ELR (cell line): ENCODE measurements at places on chromosomes 6 and 20.

DNA sequence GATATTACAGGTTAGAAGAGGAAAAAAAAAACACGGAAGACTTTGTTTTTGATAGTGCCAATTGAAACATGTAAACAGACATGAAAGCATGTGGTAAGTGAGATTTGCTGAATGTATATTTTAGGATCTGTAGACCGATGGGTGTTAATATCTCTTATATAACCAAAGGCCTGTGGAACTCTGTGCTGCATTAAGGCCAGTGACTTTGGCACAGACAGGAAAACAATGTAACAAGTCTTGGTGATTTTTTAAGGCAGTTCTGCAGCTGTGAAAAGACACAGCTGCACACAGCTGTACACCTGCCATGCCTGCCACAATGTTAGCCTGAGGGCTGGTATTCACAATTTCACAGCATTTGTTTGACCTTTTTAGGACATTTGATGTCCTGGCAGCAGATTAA, 6.1 kb downstream of the SOBP start:
- no peak for DNase-seq

GRCh38 chr6:35605600-35605999, 83.1 kb downstream of the FKBP5 start:
- DNase-seq = peak; percentile 15

DNA sequence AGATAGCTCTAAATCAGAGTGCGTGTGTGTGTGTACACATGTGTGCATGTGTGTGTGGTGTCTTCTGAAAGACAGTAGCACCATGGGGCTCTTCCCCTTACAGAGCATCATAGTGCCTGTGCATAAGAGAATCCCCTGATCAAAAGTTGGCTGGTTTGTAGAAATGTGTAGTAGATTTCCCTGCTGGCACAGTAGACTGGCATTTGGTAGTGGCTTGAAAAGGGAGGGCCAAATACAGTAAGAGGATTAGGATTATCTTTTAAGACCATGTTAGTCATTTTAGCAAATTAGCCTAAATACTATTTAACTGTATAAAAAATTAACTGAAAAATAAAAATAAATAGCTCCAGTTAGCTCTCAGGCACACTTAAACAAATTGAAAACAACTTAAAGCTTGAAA, 112.6 kb downstream of the B3GAT2 start:
- no peak for DNase-seq

GRCh38 chr6:135722679-135723078, 128.8 kb upstream of the PDE7B start:
- DNase-seq = peak; percentile 98

- DNase-seq = peak; percentile 76
Measured at GRCh38 chr6:158707120-158707820, 57.4 kb downstream of the SYTL3 start.

GRCh38 chr6:130557481-130558112, 191.8 kb downstream of the TMEM200A start:
- no peak for DNase-seq

DNA sequence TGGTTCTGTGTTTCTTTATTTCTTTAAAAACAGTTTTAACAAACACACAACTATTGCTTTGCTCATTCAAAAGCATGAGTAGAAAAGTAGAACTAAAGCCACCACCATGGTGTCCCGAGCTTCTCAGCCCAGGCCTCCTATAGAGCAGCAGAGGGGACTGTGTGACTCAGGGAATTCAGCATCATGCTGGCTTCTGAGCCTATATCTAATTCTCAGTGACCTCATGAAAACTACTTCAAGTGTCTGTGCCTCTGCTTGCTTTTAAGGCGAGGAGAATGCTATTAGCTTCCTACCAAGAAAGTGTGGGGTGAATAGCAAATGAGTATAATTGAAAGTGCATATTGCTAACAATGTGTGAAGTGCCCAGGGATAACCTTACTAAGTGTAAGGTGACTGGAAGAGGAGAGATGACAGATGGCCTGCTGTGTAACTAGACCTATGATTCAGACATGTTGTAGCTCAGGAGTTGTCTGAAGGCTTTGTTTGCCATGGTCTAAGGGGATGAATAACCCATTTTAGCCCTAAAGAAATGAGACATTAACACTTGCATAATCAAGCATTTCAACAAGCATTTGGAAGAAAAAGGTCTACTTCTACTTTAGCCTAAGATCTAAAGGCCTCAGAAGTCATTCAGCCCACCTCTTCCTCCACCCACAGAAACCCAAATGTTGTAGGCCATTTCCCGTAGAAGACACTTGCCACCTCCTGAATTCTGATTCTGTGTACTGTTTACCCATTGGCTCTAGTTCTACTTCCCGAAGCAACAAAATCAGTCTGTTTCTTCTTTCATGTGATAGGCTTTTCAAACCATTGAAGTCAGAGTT, 121.5 kb upstream of the ARG1 start:
- no peak for DNase-seq

DNA sequence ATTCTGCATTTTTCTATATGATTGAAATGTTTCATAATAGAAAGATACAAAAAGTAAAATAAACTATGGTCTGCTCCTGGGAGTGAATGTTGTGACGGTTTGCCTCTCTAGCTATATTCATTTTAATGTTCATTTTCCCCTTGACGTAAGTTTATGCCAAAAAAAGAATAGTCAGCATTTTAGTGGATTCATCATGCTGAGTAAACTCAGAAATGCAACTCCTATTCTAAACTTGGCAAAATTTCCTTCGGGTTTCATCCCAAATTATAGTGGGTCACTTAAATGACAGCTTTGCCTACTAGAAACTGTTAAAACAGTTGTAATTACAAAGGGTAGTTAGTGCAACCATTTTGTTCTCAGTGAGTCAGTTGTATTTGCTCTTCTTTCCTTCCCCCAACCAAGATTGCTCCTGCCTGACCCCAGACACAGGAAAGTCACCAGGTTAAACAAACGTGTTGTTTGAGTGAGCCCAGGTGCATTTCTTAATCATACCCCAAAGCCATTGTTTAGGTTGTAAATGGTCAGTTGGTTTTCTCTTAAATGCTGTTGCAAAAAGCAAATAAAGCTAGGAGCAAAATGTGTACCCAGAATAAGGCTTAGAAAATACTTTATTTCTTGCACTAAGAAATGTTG, 482.3 kb upstream of the SOX4 start:
- no peak for DNase-seq

- peak; percentile 35 for DNase-seq
Measured at GRCh38 chr6:30171677-30172471, 8.5 kb downstream of the TRIM15 start.
